HCEC 1CT (cell line): ENCODE measurements at places on chromosomes 6 and 20.

GRCh38 chr6:120736740-120737139 is 597.5 kb downstream of the TBC1D32 start:
- DNase-seq = no peak

DNA sequence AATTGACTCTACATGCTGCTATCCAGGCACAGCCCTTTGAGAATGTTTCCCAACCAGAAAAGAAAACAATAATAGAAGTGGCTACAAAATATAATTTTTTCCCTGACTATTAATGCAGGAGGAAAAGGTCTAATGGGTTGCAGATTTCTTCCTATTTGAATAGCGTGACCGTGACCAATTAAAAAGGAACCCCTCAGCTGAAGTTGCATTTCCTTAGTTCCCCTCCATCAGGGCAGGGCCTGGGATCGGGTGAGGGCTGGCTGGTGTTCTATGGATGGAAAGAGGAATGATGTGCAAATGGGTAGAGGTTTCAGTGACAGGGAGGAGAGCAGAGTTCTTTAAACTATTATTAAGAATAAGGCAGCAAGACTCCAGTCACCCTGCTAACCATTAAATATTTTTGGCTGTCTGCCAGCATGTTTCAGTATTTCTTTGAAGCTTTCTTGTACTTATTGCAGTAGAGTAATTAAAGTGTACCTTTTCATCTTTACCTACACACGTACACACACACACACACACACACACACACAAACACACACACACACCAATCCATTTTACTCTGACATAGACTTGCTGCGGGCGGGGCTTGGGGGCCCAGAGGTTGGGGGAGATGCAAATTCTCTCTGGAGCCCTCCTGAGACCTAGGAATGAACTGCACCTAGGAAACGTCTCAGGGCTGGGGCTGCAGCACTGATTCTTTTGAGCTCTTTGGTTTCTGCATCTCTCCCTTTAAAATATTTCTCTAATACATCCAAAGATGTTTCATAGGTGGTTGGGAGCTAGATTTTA is 154.8 kb upstream of the SLC35B3 start:
- no peak for DNase-seq

- no peak for DNase-seq
These were observed 179.2 kb downstream of the PRL start for GRCh38 chr6:22117631-22118030.

DNA sequence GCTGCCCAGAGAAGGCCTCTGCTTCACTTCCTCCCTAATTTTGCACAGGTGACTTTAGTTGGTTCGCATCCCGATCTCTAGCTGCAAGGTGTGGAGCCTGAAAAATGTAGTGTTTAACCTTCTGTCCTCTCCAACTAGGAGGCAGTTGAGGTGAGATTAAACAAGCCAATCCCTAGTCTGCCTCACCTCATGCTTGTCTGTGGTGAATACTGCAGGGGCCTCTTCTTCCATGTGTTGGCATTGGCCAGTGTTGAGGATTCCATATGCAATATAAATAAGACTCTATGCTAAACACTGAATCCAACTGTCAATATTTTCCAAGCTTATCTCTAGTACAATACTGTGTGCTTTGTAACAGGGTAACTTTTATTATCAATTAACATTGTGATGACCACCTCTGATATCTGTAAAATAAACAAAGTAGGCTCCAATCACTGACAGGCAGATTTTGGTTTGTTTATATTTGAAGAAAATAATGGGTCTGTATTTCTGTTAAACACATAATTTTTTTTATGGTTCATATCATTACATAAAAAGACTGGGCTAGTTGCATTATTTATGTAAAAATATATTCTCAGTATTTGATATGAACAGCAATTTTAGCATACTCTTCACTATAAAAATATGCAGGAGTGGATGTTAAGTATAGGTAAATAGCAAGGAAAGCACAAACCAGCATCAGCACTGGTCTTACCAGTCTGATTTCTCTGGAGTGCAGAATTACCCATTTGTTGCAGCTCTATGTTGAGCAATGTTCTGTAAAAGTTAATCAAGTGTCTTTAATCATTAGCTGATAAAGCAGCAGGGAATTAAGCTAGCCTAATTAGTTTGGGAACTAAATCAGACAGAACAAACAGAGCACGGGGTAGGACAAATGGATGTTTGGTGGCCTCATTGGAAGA is 74.0 kb downstream of the ANKRD6 start:
- no peak for DNase-seq

GRCh38 chr20:41362748-41363140 is 3.9 kb downstream of the EMILIN3 start:
- DNase-seq = no peak
